ENCODE measurements at places on chromosomes 11 and 22. TPM values are rescaled to one million over a fixed set of nuclear protein-coding genes. Genes with fewer than 3 reads are reported as not detected.

POU2AF1 gene
- polyA plus RNA-seq: not detected

TSSK2 gene
- polyA plus RNA-seq: not detected

OR51B5 gene
- polyA plus RNA-seq: 0.25 TPM

CDKN1C gene
- polyA plus RNA-seq: 96.7 TPM

TUB gene
- 6.7 TPM for polyA plus RNA-seq

MMP12 gene
- not detected for polyA plus RNA-seq

RIMBP3C gene
- 0.32 TPM for polyA plus RNA-seq

All from cardiac muscle cell (in vitro differentiated cells and primary cell).